RWPE1 (cell line): ENCODE measurements at places on chromosomes 6 and 20.

- no peak for DNase-seq
These were observed 49.5 kb downstream of the SRC start for GRCh38 chr20:37395410-37395797.

GRCh38 chr6:119602215-119603178 lies 252.9 kb upstream of the MAN1A1 start:
- peak; percentile 76 for DNase-seq

DNA sequence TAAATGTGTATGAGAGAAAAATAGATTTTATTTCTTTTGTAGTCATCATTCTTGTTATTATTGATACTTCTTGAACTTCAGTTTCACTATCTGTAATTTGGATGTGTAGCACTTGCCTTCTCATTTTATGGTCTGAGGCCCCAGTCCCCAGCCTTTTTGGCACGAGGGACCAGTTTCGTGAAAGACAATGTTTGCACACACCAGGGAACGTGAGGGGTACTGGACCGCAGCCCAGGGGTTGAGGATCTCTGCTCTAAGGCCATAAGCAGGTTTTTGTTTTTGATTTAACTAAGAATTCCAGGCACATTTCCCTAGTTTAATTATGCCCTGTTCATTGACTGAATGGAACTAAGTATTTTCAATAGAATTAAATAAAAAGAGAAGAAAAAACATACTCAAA lies 261.5 kb downstream of the BMP2 start:
- DNase-seq, result no peak

GRCh38 chr6:51892750-51893149 lies 194.7 kb downstream of the PKHD1 start:
- no peak for DNase-seq

DNA sequence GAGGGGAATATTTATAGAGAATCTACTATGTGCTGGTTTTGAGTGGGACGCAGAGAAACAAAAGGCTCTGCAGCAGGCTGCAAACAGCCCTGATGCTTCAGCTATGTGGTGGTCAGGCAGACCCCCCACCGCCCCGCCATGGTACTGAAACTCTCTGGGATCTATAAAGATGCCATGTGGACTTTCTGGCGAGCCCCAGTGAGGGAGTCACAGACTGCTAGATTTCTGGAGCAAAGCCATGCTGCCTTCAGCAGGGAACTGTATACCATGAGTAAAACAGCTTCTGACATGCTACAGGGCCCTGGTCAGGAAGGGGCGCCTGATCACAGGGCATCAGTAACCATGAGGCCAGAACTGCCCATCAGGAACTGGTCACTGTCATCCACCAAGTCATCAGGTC lies 19.2 kb upstream of the BPIFB1 start:
- no peak for DNase-seq

GRCh38 chr20:62117658-62118057 lies 4.6 kb upstream of the LSM14B start:
- DNase-seq, result no peak

DNA sequence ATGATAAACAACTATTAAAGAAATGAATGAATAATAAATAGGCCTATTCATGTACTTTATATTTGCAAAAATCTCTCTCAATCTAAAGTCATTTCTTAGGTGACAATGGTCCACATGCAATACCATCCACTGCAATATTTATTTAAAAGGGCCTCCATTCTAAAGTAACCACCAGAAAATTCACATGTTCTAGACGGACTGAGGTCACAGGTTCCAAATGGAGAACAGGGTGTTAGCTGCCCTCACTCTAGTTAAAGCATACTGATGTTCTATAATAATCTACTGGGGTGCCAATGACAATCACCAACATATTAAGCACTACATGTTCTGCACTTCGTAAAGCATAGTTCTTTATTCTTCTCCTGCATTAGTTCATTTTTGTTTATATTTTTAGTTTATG lies 1.2 kb downstream of the HBS1L start:
- no peak for DNase-seq
